ENCODE measurements at places on chromosomes 3 and 15.

GRCh38 chr3:86949850-86950249, 41.1 kb downstream of the VGLL3 start:
- DNase-seq = no peak

DNA sequence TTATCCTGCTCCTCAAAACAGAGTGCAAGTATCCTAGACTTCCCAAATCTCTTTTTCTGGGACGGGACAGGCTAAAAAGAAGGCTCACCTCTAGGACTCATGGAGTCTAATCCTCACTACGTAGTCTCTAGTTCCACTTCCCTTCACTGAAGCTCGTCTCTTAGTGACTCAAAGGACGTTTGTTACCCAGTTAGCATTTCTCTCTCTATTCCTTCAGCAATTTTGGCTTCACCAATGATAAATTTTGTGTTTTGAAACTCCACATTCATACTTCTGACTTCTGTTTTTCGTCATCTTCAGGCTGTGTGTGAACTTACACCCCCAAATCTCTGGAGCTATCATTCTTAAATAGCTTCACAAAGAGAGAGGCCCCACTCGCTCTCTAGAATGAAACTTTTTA, 627.1 kb downstream of the NAALADL2 start:
- DNase-seq = no peak

- DNase-seq = no peak
Measured at GRCh38 chr3:99730870-99731269, 86.8 kb upstream of the CMSS1 start.

- DNase-seq = no peak
Measured at GRCh38 chr3:13406190-13406589, 13.9 kb downstream of the NUP210 start.

GRCh38 chr3:13676356-13677017, 127.6 kb downstream of the FBLN2 start:
- DNase-seq = no peak

DNA sequence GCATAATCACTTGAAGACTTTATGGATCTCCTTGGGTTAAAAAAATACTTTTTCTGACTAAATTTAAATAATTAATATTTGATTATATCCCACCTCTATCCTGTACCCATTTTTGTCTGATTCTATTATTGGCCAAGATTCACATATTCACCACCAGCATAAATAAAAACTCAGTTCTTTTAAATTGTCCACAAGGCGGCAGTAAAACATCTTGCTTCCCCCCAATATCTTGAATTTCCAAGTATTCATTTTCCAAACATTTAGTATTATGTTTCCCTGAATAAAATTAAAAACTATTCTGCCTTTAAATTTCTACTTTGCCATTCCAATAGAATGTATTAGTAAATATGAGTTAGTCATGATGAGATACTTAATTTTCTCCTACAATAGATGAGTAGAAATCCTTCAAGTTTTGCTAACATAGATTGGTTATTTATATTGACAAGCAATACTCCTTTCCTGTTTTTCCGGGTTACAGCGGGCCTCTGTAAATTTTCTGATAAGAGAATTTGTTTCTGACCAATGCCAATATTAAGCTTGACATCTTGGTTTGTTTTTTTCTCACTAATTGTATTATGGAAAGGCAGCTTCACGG, 218.7 kb upstream of the MDFIC2 start:
- no peak for DNase-seq

DNA sequence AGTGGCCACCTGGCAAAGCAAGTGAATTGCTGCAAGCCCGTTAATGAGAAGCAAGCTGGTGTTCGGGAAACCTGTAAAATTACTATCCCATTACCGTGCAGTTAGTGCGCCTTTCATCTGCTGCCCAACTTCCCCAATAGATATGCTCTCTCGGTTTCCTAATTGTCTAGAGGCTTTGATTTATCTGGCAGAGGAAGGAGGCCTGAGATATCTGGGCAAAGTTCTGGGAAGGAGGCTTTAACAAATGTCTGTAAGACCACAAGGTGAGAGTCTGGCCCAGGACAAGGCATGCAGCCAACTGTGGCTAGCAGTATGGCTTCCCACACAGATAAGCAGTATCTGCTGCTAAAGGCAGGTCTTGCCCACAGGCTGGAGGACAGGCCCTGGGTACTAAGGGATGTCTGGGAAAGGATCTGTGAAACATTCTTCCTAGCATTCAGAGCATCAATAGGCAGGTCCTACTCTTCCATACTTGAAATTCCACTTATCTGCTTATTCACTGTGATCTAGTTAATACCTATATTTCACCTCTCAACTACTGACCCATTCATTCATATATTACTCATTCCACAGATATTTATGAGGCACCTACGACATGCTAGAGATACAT, 130.0 kb upstream of the SLC2A2 start:
- DNase-seq = no peak

DNA sequence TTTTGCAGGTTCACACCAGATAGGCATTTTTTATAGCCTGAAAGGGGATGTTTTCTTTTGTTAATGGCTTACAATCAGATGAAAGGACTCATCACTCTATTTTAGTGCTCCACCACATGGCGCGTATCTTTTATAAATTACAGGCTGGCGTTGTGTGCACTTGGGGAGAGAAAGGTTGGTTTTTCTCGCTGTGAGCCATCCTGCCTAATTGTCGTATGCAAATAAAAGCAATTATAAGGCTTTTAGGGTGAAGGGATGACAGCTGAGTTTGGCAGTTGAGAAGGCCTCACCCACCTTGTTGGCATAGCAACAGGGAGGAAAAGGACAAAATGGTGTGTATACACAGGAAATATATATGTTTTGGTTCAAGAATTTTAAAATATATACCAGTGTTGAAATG, 268.0 kb downstream of the NR2F2 start:
- DNase-seq = no peak

- DNase-seq = no peak
Measured at GRCh38 chr15:90645873-90646575, 71.1 kb upstream of the BLM start.

GRCh38 chr15:64748251-64748650, 27.1 kb downstream of the RBPMS2 start:
- DNase-seq = no peak

- DNase-seq = no peak
Measured at GRCh38 chr3:114214542-114215341, 22.6 kb downstream of the ZNF80 start.

DNA sequence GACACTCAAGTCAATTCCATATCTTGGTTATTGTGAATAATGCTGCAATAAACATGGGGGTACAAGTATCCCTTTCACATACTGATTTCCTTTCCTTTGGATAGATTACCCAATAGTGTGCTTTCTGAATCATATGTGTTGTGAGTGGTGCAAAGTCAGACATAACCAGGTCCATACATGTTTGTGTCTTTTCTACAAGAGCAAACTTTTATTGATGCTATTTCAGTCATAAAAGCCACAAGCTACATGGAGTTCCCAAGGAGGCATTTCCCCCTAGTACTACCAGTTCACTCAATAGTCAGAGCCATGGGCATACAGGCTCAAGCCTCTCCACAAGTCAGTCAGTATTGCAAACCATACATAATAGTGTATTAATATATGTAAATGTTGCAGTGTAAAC, 10.1 kb downstream of the CEP63 start:
- DNase-seq = no peak

GRCh38 chr3:115280506-115280905, 133.4 kb upstream of the ZBTB20 start:
- no peak for DNase-seq

DNA sequence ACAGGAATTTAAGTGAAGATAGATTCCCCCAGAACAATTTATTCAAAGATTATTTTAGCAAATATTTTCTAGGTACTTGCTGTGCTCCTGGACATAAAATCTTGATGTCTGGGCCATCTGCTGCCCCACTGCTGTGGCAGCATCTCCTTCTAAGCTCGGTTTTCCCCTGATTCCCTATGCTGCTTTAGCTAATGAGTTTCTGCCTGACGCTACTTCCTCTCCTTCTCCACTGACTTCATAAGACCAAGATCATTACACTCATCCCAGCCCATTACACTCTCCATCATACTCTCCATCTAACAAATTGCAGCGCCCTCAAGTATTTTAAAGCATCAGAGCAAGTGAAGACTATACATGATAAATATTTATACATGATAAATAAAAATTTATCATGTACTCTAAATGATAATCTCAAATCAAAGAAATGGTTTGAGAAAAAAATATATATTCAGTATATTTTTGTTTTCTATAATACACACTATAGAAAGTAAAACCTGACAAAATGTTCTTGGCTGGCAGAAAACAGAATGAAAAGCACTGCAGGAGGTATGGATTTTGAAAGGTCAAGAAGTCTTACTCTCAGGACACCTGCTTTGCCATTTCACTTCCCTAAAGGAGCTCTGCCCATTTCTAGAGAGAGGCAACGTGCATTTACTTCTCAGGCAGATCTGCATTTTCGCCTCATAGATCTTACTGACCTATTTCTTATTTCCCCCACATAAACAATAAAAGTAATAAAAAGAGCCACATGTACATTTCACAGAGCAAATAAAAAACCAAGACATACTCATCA, 232.0 kb downstream of the KCNMB2 start:
- DNase-seq = no peak

- no peak for DNase-seq
Measured at GRCh38 chr3:37024820-37025405, 31.6 kb downstream of the MLH1 start.

GRCh38 chr15:92930776-92931175, 30.7 kb downstream of the CHD2 start:
- no peak for DNase-seq

DNA sequence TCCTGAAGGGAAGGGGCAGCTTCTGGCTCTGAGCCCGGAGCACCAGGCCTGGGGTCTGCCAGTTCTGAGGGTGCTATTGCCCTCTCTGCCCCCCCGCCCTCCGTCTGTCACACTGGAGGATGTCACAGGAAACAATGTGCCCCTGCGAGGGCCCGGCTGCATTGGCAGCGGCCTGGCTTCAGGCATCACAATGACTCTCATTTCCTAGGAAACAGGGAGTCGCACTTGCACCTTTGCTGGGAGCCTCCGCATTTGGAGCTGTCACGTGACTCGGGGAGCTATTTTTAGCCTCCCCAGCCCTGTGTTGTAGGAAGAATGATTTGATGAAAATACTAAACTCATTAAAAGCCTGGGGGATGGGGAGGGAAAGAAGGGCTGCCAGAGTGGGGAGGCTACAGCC, 518.9 kb downstream of the SHQ1 start:
- DNase-seq = no peak

DNA sequence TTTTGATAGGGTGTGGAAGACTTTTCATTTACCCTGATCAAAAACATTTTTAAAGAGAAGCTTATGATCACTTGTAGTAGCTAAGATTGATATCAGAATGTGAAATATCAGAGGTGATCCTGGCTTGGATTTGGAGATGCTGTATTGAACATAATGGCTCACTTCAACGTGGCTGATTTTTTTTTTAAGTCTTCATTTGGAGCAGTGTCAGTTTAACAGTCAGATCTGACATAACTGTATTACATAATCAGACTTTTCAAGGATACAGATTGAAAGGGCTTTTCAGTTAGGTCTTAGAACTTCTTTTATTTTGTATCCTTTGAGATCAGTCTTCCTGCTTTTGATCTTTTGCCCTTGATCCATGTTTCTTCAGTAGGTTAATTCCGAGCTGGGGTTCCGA, 98.5 kb downstream of the ITPR1 start:
- DNase-seq = no peak

GRCh38 chr3:109631897-109632296, 294.6 kb upstream of the DPPA4 start:
- no peak for DNase-seq

DNA sequence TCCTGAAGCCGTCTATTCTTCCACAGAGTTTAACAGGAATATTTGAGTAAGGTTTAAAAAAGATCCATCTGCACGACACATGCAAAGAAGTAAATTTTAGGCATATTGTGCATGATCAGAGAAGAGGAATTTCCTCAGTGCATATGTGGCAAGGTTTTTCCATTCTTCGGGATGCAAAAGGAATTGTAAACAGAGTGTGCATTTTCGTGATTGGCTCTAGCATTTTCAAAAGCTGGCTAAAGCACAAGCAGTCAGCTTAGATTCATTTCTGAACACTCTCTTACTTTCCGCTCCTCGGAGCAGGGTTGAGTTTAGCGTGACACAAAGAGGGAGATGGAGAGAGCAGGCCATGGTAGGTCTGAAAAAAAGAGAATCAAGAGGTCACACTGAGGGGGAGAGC, 128.2 kb downstream of the ADAMTS9 start:
- no peak for DNase-seq

DNA sequence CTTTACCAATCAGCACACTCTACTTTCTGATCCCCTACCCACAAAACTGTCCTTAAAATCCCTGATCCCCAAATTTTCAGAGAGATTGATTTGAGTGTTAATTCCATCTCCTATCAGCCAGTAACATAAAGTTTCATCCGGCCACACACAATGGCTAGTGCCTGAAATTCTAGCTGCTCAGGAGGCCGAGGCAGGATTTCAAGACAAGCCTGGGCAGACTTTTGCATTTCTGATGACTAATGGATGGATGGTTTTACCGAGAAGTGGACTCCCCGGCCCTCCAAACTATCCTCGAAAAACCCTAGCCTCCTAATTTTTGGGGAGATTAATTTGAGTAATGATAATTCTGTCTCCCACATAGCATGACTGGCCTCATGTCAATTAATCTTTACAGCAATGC, 269.8 kb upstream of the POU1F1 start:
- no peak for DNase-seq

GRCh38 chr15:33700695-33701303, 267.5 kb upstream of the CHRM5 start:
- DNase-seq = peak; percentile 79

DNA sequence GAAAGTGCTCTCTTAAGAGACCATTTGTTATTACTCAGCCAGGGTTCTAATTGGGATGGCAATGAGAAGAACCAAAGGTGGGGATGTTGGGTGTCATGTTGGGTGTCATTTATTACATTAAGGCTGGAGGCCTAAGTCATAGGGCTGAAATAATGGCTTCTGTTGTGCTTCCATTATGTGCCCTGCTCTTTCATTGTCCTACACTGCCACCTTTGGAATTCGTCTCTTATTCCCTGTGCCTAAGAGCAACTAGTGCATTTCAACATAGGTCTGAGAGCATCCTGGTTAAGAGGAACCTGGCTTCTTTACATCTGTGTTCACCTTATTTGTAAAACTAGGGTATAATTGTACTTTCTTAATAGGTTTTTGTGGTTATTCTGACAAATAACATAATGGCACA, 32.2 kb downstream of the RIOX2 start:
- no peak for DNase-seq

GRCh38 chr3:82194870-82195269, 433.4 kb upstream of the GBE1 start:
- DNase-seq = no peak

DNA sequence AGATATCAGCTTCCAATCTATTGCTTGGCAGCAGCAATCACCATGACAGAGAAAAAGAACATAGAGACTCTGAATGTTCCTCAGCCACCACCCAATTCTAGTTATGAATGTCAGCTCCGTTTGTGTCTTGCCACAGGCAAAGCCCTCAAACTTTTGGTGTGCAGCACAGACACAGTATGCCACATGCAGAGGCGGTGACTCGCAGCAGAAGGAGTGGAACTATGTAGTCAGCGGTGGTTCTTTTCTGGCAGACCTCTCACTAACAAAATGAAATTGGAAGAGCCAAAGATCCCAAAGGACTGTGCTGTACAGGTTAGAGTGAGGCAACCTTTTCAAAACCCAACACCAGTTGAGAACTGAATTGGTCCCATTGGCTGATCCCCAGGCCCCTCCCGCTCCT, 220.9 kb downstream of the SLC9A9 start:
- DNase-seq = no peak
